ENCODE measurements at places on chromosomes 7 and 10. TPM values are rescaled to one million over a fixed set of nuclear protein-coding genes. Genes with fewer than 3 reads are reported as not detected.

DNA sequence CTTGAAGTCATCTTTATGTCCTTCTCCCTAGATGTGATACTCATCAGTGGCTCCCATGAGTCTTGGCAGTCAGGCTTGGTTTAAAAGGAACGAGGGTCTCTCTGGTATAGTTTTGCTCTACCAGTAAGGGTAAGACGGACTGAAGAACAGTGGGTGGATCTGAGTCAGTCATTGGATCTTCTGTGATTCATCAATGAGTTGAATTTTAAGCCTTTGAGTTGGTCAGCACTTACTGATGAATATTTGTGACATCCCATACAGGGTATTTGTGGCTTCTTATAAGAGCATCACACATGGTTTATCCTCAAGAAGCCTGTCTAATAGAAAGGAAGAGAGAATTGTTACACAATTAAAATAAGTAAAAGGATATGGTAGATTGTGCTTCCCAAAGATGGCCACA is 87.3 kb upstream of the NAMPT start:
- no peak for DNase-seq

DNA sequence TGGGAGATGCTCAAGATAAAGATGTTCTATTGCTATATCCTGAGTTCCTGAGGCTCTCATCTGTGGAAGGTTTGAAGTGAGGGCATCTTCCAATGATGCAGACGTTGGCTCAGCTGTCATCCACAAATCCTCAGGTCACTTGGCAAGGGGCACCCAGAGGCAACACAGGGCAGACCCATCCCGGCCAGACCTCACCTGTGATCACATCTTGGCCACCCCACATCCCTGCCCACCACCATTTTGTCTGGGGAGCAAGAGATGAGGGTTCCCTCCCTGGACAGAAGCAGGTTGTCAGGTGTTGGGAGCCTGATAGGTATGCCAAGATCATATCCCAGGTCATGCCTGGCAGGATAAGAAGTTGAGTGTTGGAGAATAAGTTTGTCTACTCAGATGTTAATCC is 918.2 kb upstream of the ZNF722 start:
- no peak for DNase-seq

SYT15B gene
- total RNA-seq, result 4.2 TPM

- DNase-seq, result no peak
These were observed 42.8 kb downstream of the ELAPOR2 start for GRCh38 chr7:87016606-87017005.

DNA sequence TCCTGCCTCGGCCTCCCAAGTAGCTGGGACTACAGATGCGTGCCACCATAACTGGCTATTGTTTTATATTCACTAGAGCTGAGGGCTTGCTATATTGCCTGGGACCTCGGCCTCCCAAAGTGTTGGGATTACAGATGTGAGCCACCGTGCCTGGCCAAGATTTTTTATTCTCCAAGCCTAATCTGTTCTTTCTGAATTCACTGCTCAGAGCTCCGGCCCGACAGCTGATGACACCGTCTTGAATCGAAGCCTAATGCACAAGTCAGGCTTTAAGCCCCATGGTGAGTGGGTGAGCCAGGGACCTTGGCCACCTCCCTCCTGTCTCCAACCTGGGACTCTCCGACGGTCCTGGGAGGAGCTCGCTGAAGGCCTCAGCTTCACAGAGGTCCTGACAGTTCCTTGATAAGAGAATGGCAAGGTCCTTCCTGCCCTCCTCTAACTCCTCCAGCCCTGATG is 338.9 kb downstream of the WDR37 start:
- no peak for DNase-seq

GRCh38 chr7:13179011-13179582 is 491.7 kb downstream of the ARL4A start:
- DNase-seq, result no peak

SPDYE8 gene
- total RNA-seq, result not detected

- DNase-seq, result no peak
These were observed 34.2 kb downstream of the CYP17A1 start for GRCh38 chr10:102802920-102803534.

MAGI2 gene
- 258 TPM for total RNA-seq

GRCh38 chr7:27940341-27940740 is 200.4 kb downstream of the TAX1BP1 start:
- peak; percentile 83 for DNase-seq

DNA sequence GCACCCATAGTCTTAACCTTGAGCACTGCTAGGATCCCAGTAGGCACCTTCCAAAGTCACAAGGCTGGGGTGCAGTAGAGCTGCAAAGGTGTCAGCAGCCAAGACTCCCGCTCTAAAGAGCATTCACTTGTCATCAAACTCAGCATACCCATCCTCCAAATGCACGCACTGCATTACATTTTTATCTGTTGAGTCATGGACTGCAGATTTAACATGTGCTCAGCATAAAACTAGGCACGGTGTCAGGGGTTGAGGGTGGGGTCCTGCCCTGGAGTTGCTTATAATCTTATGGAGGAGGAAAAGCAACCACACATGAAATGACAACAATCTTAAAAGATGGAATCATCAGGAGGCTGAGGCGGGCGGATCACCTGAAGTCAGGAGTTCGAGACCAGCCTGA is 102.6 kb downstream of the PARP12 start:
- no peak for DNase-seq

DNA sequence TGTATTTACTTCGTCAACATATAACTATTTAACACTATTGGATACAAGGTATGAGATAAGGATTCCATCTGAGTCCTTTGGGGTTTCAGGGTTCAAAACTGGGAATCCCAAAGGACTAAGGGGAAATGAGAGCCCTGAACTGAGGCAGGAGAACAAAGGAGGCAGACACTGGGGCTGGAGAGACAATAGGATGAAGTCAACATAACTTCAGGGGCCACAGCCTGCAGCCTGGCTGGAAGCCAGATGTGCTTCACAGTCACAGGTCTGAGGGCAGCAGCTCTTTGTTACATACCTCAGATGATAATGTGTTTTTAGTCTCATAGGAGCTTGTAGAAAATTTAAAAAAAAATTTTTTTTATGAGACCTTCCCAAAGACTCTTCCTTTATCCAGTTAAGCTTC is 73.3 kb downstream of the NRF1 start:
- no peak for DNase-seq

GRCh38 chr10:4189281-4189680 is 404.3 kb upstream of the KLF6 start:
- no peak for DNase-seq

DNA sequence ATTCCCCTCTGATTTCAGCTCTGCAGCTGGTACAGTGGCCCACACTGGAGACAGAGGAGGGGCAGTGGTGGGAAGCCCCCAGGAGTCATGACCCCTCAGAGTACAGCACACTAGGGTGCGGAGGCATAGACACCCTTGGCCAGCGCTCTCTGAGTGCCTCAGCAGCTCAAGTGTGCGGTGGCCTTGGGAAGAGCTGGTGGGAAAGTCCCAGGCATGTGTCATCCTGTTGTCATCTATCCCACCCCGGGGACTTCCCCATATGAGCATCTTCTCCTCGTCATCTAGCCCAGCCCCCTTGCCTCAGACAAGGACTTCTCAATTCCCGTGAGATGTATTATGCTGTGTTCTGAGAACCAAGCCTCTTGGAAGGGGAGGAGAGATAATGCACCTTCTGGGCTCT is 15.6 kb upstream of the PPIF start:
- DNase-seq, result no peak

DNA sequence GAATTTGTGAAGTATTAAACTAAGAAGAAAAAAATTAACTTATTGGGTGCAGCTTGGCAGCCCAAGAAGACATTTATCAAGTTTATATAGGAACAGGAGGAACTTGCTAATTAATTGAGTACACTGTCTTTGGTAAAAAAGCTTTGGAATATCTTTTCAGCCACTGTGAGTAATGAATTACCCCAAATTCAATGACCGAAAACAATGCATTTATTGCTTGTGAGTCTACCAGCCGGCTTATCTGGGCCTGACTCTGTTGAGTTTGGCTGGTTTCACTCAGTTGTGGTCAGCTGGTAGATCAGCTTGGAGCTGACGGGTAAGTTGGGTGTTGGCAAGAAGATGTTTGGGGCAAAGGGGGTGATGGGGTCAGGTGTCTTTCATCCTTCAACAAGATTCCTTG is 11.6 kb downstream of the GNG11 start:
- no peak for DNase-seq

CFAP69 gene
- total RNA-seq, result 11.3 TPM

TSPAN12 gene
- total RNA-seq, result 3.8 TPM

DNA sequence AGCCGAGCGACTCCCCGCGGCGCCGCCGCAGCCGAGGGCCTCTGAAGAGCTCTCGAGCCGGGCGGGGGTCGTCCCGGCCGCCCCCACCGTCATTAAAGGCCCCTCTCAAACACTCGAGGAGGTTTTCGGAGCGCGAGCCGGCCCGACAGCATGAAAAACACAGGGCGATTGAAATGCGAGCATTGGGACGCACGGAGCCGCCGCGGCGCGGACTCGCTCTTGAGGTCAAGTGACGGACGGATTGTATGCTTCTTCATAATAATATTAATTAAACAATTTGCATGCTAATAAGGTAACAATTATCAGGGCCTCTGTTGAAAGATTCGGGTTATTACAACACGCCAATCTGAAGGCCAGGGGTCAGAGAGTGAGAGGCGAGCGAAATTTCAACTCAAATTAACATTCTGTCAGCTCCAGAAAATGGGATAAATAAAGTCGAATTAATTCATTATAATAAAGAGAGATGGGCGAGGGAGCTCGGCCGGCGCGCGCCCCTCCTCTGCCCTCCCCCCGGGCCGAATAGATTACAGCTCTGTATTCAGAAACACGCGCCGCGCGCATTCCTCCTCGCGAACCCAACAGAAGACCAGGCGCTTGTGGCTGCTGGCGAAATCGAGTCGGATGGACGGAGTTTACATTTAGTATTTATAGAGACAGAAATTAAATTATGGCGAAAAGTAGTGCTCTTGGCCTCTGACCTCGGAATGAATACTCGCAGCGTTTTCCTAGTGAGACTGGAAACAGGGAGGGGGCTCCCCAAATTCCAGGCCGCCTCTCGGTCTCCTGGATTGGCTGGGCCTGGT is 2.1 kb upstream of the UNCX start:
- DNase-seq, result peak; percentile 53

TYW1B gene
- 6.6 TPM for total RNA-seq

DNA sequence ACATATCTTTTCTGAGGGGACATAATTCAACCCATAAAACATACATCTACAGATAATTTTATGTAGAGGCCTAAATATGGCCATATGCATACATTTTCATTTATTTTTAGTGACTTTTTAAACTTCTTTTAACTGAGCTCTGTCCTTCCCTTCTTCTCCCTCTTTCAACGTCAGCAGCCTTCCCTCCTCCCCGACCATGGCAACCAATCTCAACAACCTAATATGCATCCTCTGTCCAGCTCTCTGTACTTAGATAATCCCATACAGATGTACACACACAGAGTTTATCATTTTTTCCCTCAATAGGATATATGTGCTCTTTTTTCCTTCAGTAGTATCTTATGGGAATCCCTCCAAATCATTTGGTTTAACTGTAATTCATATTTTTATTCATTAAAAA is 94.3 kb downstream of the CCDC71L start:
- no peak for DNase-seq

DNA sequence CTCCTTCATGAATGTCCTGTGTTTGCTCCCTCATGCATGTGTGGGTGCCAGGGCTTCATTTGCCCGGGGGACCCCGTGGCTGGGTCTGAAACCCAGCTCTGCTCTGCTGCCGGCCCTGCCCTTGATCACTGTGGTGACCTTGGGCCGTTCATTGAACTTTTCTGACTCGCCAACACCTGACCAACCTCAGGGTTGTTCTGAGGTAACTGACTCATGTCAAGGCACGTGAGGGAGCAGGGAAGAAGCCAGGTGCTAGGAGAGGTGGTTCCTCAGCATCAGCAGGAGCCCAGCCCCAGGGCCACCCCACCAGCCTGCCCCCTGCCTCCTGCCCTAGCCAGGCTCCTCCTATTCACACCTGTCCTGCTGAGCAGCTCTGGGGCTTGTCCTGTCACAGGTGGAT is 47.9 kb downstream of the TBATA start:
- DNase-seq, result no peak

- no peak for DNase-seq
These were observed 602.7 kb upstream of the SORCS1 start for GRCh38 chr10:107767185-107767584.

- no peak for DNase-seq
These were observed 37.6 kb upstream of the BNIP3 start for GRCh38 chr10:132019366-132019765.

- DNase-seq, result no peak
These were observed 70.8 kb downstream of the SGMS1 start for GRCh38 chr10:50552771-50553535.

DNA sequence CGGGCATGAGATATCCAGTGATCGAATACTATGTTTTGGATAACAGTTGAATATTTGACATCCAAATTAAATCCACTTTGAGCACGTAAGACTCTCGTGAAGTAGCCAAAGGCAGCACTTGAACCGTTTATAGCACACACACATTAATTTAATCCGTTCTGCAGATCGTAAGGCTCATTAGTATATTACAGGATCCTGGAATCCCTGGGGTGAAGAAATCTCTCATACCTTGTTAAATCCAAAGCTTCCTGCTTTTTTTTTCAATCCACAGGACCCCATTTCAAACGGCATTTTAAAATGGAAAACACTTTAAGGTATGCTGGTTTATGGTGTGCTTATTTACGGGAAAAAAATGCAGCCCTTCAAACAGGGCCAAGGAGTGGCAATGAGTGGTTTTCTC is 158.4 kb upstream of the ADARB2 start:
- DNase-seq, result no peak

- no peak for DNase-seq
These were observed 78.2 kb downstream of the MGMT start for GRCh38 chr10:129545261-129545660.

- DNase-seq, result no peak
These were observed 20.0 kb downstream of the COPG2 start for GRCh38 chr7:130648580-130648979.

DNA sequence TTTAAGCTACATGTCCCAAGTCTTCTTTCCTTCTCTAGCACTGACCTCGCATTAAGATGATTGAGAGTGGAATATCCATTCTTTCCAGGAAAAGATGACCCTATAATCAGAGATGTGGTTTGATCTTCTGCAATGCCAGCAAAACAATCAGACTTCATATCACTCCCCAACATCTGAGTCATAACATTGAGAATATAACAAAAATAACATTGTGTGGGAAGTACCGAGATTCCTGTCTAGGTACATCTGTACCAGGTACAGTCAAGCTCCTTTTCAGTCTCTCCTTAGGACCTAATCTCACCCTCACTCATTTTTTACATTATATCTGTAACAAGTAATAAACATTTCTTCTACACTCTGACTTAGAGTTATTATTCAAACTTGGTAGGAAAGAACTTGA is 201.6 kb downstream of the LRRTM3 start:
- no peak for DNase-seq
